Effector CD8-positive, alpha-beta T cell (primary cell): ENCODE measurements at places on chromosomes 6 and 20.

DNA sequence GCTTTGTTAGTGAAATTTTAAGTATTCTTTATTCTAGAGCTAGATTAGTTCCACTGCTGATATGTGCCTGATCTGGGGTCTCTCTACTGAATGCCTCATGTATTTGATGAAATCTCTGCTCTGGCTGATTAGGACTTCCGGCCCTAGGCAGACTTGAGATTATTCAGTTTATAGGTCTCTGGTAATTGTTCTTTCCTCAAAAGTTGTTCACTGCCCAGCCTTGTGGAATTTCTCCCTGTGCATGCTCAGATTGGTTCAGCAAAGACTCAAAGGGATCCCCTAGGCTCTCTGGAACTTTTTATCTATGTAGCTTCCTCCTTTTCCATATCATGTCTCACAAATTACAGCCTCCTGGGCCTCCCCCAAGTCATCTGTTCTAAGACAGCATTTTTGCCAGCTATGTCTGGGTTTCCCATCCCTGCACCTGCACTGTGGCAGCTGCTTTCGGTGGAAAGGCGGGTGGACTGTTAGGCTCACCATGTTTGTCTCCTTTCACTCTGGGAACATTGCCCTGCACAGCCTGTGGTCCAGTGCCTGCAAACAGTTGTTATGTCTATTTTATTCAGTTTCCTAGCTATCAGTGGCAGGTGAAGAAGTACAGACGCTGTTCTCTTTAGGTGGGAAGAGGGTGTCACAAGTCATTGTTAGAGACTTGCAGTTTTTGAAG, 73.7 kb downstream of the RPP40 start:
- DNase-seq: no peak

- no peak for DNase-seq
Observed at GRCh38 chr20:34215711-34216381, 25.4 kb upstream of the ASIP start.

GRCh38 chr6:139981066-139981624, 606.7 kb upstream of the CITED2 start:
- DNase-seq: no peak

- peak; percentile 44 for DNase-seq
Observed at GRCh38 chr6:26233649-26234420, 131.2 kb upstream of the BTN3A2 start.

DNA sequence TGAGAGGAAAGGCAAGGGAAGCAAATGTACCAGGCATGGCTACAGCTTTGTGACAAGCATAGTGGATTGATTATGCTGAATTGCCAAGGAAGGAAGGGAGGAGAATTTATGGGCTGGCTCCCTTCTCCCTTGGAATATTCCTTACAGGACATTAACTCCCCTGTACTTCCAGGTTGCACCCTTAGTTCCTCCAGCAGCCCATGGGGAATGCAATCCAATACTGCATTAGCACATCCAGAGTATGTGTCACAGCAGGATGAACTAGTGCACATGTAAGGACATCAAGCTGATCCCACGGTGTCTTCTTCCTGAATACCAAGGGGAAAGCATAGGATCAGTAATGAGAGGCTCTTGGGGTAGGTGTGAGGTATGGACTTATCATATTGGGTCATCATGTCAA, 390.7 kb upstream of the POU3F2 start:
- no peak for DNase-seq

- DNase-seq: no peak
Observed at GRCh38 chr20:19495905-19496703, 262.0 kb upstream of the RIN2 start.
